SHP77 treated with DMSO at 0.1 percent for 48 hours (cell line): ENCODE measurements at places on chromosomes 7 and 10.

- no peak for DNase-seq
Observed at GRCh38 chr7:28472332-28472731, 60.0 kb downstream of the CREB5 start.

DNA sequence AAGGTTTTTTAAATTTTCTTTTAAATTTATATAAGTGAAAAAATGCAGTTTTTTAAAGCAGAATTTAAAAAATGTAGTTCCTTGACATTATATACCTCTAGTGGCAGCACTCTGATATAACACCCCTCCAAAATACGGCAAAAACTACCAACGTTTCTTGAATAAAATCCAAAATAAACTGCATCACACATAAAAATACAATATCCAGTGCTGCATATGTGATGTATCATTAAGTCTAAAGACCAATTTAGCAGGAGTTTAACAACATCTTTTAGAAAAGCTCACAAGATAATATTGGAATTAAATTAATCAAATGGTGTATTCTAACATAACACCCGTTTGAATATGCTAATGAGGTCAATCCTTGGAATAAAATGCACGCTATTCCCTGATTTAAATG is 1.4 kb downstream of the TCERG1L start:
- no peak for DNase-seq

DNA sequence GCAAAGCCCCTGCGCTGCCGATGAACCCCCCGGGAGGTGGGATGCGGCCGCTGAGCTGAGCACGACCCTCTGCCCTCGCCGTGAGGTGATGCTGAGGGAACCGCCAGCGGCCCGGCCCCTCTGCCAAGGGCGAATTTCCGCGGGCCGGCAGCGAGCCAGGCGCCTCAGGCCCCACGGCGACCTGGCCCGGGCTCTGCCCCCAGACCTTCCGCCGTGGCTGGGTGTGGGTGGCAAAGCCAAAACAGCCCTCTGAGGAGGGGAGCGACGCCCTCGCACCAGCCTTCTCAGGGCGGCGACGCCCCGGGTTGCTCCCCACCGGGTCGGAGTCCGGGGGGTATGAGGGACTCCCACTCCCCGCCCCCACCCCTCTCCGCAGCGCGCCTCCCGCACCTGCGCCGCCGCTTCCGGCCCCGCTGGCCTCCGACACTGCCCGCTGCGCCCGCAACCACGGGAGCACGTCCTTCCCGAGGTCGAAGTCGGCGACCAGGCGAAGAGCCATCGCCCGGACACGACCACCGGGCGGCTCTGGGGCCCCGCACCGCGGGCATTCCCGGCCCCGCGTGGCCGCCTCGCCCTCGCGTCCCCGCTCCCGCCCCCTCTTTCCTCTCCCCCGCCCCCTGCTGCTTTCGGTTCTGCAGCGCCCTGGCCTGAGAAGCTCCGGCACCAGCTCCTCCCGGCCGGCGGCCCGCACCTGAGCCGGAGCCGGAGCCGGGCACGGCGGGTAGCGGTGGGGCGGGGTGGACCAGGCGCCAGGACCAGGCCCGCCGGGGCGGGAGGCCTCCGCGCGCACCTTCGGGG is at the start of gene GSAP:
Gene GSAP, minus strand, starts transcription at position 527 of the 798 bp plus-strand sequence. Its CDS starts 28 bp downstream, at position 499.
- no peak for DNase-seq

DNA sequence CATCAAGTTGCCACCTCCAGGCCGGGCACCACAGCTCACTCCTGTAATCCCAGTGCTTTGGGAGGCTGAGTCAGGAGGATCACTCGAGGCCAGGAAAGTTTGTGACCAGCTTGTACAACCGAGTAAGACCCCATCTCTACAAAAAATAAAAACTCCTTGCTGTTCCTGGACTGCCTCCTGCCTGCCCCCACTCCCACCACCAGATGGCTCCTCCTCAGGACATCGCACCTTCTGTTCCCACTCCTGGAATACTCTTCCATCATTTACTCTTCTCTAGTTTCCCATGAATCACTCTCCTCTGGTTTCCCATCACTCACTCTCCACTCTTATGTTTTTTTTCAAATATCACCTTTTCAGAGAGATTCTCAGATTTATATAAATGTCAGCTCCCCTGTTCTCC is 540.7 kb downstream of the CALN1 start:
- DNase-seq = no peak

GRCh38 chr7:12305502-12305901 is 94.4 kb downstream of the TMEM106B start:
- DNase-seq = no peak

DNA sequence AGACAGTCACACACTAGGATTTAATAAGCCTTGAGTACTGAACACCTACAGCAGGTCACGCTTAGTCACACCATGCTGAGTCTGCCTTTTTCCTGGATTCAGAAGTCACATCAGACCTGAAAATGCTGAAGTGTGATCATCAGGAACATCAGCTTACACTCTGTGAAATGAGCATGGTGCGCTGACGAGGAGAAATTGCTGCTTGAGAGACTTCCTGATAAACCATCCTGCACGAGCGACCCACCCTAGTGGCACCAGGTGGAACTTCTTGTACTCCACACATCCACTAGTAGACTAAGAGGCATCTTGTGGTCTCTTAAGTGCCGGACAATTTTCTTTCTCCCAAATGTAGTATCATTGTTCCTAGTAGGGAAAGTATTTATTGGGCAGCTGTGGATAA is 51.8 kb upstream of the MRLN start:
- no peak for DNase-seq

- no peak for DNase-seq
Observed at GRCh38 chr10:34033078-34033477, 698.6 kb upstream of the NRP1 start.

DNA sequence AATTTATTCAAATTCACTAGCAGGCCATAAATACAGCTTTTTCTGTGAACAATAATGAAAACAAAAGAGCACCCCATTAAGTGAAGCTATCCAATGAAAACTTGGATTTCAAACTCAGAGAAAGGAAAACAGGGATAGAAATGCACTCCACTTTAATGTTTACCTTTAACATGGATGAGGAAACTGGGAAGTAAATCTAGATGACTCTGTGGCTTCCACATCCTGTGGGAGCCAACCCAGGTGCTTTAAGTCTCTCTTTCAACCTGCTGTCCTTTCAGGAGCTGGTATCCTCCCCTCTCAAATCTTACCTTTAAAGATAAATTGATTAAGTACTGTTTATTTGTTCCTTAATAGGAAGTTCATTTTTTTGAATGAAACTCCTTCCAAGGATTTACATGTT is 21.5 kb upstream of the SGMS1 start:
- DNase-seq = no peak

DNA sequence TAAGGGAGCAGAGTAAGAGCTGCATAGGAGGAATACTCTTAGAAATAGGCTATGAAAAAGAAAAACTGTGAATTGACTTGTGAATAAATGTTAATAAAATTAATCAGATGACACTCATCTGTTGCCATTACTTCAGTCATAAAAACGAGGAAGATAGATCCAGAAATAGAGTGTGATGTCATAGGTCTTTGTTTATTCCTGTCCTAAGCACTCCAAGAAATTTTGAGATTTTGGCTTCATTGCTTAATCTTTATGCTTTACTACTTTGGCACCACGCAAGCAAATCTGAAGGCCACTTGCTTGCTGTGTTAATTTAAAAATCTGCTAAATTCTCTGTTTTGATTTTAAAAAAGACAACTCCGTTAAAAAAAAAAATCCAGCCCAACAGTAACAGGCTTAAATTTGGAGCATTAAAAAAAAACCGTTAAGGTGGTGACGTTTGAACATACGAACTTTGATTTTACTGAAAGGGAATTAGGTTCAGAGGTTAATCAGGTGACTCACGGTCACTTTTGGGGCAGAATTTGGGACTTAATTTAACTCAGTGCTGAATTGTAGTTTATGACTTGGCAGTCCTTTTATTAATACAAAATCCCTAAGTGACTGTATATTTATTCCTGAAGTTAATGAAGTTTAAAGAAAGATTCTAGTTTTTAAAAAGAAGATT is 3.4 kb downstream of the IFRD1 start:
- no peak for DNase-seq

GRCh38 chr10:97732052-97732359 is 4.9 kb upstream of the ZFYVE27 start:
- no peak for DNase-seq

DNA sequence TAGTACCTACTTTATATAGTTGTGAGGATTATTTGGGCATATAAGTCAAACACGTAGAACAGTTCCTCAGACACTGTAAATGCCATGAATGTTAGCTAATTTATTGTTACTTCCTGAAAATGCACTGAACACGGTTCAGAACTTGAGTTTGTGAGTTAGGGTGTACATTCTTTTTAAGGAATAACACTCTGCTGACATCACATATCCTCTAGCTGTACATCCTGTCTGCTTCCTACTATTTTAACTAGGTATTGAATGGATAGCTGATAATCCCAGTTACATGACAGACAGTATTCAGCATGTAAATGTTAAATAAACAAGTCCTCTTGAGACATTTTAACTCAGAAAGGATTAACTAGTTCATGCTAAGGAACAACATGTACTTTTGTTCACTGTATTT is 16.0 kb downstream of the SAMD8 start:
- DNase-seq = no peak

DNA sequence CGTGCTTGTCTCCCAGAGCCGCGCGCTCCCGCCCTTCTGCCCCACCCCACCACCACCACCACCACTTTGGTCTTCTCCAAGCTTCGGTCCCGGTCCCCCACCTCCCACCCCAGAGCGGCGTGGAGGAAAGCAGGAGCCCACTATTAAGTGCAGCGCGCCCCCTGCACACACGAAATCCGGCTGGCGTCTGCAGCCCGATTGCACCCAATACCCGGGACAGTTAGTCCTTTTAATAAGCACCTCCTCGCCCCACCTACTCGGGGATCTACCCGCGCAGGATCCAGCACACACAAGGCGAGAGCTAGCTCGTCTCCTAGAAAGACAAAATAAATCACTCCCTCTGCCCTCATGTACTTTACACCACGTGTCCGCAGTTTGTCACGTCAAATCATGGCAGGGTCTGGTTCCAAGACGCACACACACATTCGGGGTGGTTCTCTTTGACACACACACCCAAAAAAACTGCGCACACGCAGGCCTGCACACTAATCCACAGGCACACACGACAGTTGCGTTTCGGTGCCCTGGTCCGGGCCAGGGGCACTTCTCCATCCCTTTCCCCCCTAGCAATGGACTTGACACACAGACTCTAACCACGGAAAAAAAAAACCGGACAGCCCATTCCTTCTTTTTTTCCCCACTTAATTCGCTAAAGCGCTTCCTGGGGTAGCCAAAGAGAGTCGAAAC is 1.6 kb downstream of the SFMBT2 start:
- DNase-seq = no peak
